Stimulated activated CD4-positive, alpha-beta T cell treated with anti-CD3 and anti-CD28 coated beads, TNF-alpha, amount 100 ng/mL, for 1 hour (primary cell): ENCODE measurements at places on chromosomes 3 and 15.
A peak's percentile ranks its signal among the peaks of the same experiment; 100 is the strongest.

DNA sequence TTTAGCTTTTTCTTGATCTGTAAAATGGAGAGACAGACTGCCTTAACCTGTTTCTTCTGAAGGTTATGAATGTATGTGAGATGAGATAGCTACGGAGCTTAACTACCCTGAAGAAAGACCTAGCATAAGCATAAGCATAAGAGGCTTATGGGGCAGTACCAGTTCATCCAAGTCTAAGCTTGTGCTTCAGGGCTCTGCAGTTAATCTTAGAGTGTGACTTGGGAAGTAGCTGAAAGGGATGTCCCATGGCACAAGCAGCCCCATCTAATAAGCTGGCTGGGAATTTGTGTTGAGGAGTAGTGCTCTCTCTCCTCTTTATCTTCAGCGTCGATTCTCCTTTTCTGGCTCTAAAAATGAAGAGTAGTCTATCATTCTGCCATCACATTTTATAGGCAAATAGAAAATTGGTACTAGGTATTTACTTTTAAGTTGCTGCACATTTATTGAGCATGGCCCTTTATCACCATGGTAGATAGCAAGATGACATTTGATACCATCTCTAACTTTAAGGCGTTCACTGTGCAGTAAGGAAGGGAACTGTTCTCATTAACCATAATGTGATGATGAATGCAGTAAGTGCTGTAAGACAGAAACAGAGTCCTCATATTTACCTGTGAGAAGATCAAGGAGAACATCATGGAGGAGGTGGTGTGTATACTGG, 174.5 kb upstream of the LRRFIP2 start:
- DNase-seq, result no peak

DNA sequence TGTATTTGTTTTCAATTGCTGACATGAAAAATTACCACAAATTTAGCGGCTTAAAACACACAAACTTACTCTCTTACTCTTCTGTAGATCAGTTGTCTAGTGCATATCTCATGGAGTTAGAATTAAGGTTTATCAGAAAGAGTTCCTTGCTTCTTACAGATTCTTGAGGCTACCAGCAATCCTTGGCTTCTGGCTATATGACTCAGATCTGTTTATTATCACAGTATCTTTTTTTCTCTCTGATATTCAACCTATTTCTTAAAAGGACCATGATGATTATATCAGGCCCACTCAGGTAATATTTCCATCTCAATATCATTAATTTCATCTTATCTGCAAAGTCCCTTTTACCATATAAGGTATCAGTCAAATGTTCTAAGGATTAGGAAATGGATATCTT, 263.5 kb upstream of the BCHE start:
- no peak for DNase-seq

GRCh38 chr15:22811640-22812039, 25.2 kb downstream of the NIPA1 start:
- no peak for DNase-seq

GRCh38 chr15:48059791-48060190, 61.0 kb upstream of the SLC24A5 start:
- DNase-seq, result no peak

DNA sequence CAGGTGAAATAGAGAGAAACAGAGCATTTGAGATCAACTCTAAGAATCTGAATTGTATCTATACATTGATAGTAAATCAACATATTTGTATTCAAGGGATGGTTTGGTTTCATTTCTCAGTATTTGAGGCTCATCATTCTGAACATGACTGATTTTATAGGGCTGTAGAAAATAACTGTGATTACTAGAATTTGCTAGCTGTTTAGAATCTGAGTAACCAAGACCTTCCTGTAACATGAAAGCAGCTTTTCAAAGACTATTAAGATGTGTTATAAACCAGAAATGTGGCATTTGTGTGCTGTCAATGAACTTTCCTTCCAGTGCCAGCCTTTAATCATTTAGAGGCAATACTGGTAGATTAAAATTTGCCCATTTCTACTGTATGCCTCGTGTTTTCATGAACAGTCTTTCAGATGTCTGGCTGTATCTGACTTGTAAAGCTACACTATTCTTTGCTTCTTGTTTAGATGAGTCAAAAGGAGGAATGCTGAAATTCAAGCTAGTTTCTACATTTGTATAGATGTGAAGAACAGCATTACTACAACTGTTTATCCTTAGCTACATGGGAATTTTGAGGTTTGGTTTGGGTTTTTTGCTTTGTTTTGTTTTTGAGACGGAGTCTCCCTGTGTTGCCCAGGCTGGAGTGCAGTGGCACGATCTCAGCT, 137.3 kb upstream of the BHLHE40 start:
- DNase-seq, result no peak

DNA sequence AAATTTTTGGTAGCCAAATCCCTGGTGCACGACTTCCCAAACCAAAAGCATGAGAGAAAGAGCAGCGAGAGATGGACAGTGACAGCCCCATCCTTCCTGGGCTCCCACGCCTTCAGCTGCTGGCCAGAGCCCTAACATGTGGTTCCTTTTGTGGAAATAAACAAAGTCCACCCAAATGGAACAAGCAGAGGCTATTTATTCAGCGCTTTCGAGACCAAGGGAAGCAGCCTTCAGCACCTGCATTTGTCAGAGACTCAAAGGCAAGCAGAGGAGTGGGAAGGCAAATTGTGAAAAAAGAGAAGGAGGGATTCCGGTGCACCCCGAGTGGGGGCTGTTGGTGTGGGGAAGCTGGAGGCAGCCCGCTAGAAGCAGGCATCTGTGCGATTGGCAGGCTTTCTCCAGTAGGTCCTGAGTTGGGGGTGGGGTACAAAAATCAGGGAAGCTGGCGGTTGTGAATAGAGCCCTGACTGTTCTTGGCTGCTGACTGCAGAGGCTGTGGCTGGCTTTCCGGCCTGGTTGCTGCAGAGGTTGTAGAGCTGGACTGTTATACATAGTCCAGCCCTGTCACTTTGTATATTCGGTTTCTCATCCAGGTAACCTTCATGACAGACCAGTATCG, 427.2 kb downstream of the OCA2 start:
- no peak for DNase-seq

DNA sequence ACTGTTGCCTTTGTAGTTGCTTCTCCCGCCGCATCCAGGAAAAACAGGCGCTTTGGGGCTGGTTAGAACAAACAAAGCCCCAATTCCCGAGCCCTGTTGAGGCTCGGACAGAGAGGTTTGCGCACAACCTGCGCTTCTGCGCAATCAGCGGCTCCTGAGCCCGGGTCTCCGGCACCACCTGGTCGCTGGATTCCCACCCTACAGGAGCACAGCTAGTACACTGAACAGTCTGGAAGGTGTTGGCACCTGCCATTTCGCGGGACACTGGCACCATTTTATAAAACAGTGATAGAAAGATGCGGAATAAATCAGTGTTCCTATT, 13.8 kb downstream of the ZIC4 start:
- DNase-seq, result no peak

DNA sequence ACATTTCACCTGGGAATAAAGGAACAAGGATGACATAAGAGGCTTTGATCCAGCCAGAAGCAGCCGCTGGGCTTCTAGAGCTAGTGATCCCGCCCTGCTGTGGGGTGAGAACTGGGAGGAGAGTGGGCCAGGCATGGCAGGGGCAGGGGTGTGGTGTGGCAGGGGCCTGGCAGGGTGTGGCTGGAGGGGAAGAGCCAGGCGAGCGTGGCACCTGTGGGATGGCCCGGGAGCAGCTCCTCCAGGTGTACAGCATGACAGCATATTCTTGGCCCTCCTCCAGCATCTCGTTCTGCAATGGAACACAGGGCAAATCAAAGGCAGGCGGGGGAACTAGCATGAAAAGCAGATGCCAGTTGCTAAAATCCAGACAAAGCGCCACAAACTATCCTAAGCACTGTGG, 35.5 kb downstream of the CYFIP1 start:
- no peak for DNase-seq

DNA sequence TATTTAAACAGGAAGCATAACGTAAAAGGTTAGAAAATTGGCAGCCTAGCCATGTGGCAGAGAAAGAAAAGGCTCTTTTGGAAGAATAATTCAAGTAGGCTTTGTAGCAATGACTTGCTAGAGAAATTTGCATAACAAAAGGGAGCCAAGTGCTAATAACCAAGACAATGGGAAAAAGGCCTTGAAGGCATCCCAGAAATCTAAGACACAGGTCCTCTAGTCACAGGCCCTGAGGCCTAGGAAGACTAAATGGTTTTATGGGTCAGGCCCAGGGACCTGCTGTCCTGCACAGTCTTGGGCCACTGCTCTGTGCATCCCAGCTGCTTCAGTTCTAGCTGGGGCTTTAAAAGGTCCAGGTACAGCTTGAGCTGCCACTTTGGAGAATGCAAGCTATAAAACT, 78.5 kb downstream of the FGF7 start:
- DNase-seq, result no peak

- DNase-seq, result no peak
Measured at GRCh38 chr3:182861348-182861747, 68.0 kb downstream of the ATP11B start.

- no peak for DNase-seq
Measured at GRCh38 chr3:71062952-71063772, 520.4 kb downstream of the FOXP1 start.

GRCh38 chr3:176579711-176580185, 617.5 kb downstream of the TBL1XR1 start:
- DNase-seq, result no peak

GRCh38 chr3:79602385-79602784, 165.4 kb downstream of the ROBO1 start:
- no peak for DNase-seq

- DNase-seq, result no peak
Measured at GRCh38 chr3:29590461-29590860, 309.6 kb downstream of the RBMS3 start.

DNA sequence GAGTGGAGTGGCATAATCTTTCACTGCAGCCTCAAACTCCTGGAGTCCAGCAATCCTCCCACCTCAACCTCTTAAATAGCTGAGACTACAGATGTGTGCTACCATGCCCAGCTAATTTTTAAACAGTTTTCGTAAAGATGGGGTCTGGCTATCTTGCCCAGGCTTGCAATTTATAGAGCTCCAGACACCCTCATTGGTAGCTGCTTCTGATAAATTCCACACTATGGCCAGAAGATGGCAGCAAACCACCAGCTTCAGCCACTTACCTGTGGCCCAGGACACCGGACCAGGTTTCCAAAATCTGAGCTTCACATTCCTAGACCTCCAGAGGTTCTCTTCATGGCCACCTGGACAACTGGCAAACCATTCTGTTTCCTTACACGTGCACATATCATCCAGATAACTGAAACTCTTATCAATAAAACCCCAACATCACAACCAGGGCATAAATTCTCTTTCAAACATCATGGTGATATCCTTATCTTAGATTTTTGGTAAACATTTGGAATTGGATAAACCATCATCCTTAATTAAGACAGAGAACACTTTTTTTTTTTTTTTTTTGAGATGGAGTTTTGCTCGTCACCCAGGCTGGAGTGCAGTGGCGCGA, 28.9 kb downstream of the FBXW12 start:
- DNase-seq, result peak; percentile 30

GRCh38 chr15:70722266-70723121, 40.9 kb downstream of the UACA start:
- DNase-seq, result no peak

GRCh38 chr3:100696161-100696560, 13.1 kb upstream of the TFG start:
- no peak for DNase-seq

- no peak for DNase-seq
Measured at GRCh38 chr3:45592405-45592804, 2.1 kb upstream of the LIMD1 start.

DNA sequence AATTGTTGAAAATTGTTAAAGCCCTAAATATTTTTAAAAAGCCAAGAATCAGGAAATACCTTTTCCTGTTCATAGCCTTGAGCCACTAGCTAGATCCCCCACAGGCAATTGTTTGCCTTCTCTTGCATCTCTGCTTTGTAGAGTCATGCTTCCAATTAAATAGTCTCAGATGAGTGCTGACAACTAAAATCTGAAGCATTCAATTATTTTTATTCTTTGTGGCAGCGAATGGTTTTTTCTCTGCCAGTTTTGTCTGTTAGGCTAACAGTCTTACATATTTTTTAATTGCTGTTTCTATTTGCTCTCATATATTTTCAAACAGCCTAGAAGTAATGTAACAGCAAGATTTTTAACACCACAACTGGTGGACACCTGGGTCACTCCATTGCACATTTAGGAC, 277.1 kb upstream of the GBE1 start:
- no peak for DNase-seq
